Upper lobe of right lung (tissue), 1 donor: ENCODE measurements at places on chromosomes 16 and 17. TPM values are rescaled to one million over a fixed set of nuclear protein-coding genes. Genes with fewer than 3 reads are reported as not detected.

SOX8 gene
- total RNA-seq = 0.81 TPM

TEX14 gene
- 1.3 TPM for total RNA-seq

ARL5C gene
- total RNA-seq = not detected

FOXO3B gene
- 3.1 TPM for total RNA-seq

LIG3 gene
- total RNA-seq = 29.7 TPM

DNA sequence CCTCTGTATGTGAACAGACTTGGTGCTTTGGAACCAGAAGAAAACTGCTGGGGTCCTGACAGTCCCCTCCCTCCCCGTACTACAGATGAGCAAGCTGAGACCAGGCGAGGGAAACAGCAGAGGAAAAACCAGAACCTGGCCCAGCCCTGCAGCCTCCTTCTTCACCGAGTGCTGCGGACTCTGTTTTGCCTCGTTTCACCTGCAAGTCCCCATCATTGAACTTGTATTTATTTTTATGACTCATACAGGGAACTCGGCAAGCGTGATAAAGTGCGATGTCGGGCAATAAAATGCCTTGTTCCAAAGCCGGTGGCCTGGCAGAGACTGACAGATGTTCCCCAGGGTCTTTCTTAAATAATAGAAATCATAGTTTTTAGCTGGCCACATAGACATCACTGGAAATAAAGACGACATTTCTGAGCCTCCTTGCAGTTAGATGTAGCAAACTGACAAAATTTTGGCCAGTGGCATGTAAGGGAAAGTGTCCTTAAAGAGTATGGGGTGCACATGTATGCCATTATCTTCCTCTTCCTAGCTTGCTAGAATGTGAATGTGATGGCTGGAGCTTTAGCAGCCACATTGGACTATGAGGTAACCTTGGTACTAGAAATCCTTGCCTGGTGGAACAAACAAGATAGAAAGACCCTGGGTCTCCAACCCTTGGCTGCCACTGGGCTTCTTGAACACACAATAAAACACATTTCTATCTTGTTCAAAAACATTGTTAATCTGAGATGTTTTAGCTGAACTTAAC, 128.6 kb downstream of the IRF8 start:
- H3K4me3 ChIP-seq = no peak overlapping the region
- H3K4me1 ChIP-seq = no peaks in the 10 kb centered on the region
- no peaks in the 10 kb centered on the region for H3K36me3 ChIP-seq
- peaks cover 19% of the 10 kb centered on the region for H3K27me3 ChIP-seq

- peak overlapping the region; percentile 92 for H3K4me3 ChIP-seq
- H3K4me1 ChIP-seq = peaks cover 22% of the 10 kb centered on the region
- H3K27me3 ChIP-seq = no peaks in the 10 kb centered on the region
- H3K27ac ChIP-seq = peak overlapping the region; percentile 87
- DNase-seq = peak; percentile 81
- H3K36me3 ChIP-seq = no peaks in the 10 kb centered on the region
Measured at GRCh38 chr17:81832608-81833159, 407 bp downstream of the MCRIP1 start.

- no peak overlapping the region for H3K4me3 ChIP-seq
- no peaks in the 10 kb centered on the region for H3K4me1 ChIP-seq
- H3K27me3 ChIP-seq = no peaks in the 10 kb centered on the region
- DNase-seq = no peak
- no peaks in the 10 kb centered on the region for H3K36me3 ChIP-seq
Measured at GRCh38 chr17:6166492-6167179, 96.5 kb downstream of the WSCD1 start.

- peaks cover 8% of the 10 kb centered on the region for H3K27me3 ChIP-seq
- no peak overlapping the region for H3K4me3 ChIP-seq
- H3K36me3 ChIP-seq = no peaks in the 10 kb centered on the region
- H3K4me1 ChIP-seq = no peaks in the 10 kb centered on the region
- no peak overlapping the region for H3K27ac ChIP-seq
- no peak for DNase-seq
Measured at GRCh38 chr17:77675411-77675810, 283.1 kb upstream of the TNRC6C start.

- no peaks in the 10 kb centered on the region for H3K27me3 ChIP-seq
- H3K4me3 ChIP-seq = no peak overlapping the region
- no peak overlapping the region for H3K27ac ChIP-seq
Measured at GRCh38 chr16:31455601-31456314, 3.5 kb upstream of the ARMC5 start.

DNA sequence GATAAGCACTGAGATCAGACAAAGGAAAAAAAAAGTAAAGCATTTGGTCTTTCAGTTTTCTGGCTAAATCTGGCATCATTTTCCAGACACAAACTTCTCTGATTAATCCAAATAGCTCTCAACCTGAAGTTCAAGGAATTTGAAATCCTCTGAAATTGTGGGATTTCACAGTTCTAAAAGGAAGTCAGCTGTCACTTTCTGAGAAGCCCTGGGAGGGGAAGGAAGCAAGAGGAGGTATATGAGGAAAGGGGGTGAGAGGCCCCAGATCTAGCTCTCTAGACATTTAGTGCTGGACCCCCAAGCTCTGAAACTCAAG, 17.5 kb upstream of the HOXB9 start:
- H3K4me3 ChIP-seq = no peak overlapping the region
- no peaks in the 10 kb centered on the region for H3K36me3 ChIP-seq
- H3K4me1 ChIP-seq = peaks cover 9% of the 10 kb centered on the region
- no peak for DNase-seq
- peaks cover 100% of the 10 kb centered on the region for H3K27me3 ChIP-seq

- peaks cover 31% of the 10 kb centered on the region for H3K36me3 ChIP-seq
- no peaks in the 10 kb centered on the region for H3K4me1 ChIP-seq
- no peaks in the 10 kb centered on the region for H3K27me3 ChIP-seq
Measured at GRCh38 chr17:9940841-9941240, 35.8 kb upstream of the RCVRN start.

- H3K4me1 ChIP-seq = peaks cover 4% of the 10 kb centered on the region
- H3K4me3 ChIP-seq = no peak overlapping the region
- no peak overlapping the region for H3K27ac ChIP-seq
- no peaks in the 10 kb centered on the region for H3K27me3 ChIP-seq
- peak; percentile 80 for DNase-seq
Measured at GRCh38 chr17:40086150-40087044, 14.0 kb downstream of the NR1D1 start.

GRCh38 chr17:38571833-38572668, 33.7 kb downstream of the SRCIN1 start:
- H3K27me3 ChIP-seq = peaks cover 78% of the 10 kb centered on the region
- DNase-seq = no peak
- no peak overlapping the region for H3K27ac ChIP-seq
- peaks cover 6% of the 10 kb centered on the region for H3K4me1 ChIP-seq

GRCh38 chr17:7218758-7219157, 878 bp downstream of the DLG4 start:
- H3K4me3 ChIP-seq = no peak overlapping the region
- DNase-seq = no peak
- peaks cover 59% of the 10 kb centered on the region for H3K4me1 ChIP-seq

GRCh38 chr16:30349675-30350074, 5.4 kb downstream of the CD2BP2 start:
- peaks cover 25% of the 10 kb centered on the region for H3K4me1 ChIP-seq
- H3K36me3 ChIP-seq = peaks cover 39% of the 10 kb centered on the region
- no peak overlapping the region for H3K4me3 ChIP-seq
- no peak for DNase-seq
- H3K27ac ChIP-seq = no peak overlapping the region

- H3K4me3 ChIP-seq = no peak overlapping the region
- DNase-seq = no peak
- H3K27me3 ChIP-seq = no peaks in the 10 kb centered on the region
- H3K36me3 ChIP-seq = no peaks in the 10 kb centered on the region
- no peak overlapping the region for H3K27ac ChIP-seq
Measured at GRCh38 chr17:6208608-6209180, 138.5 kb downstream of the WSCD1 start.

- H3K27me3 ChIP-seq = no peaks in the 10 kb centered on the region
- no peaks in the 10 kb centered on the region for H3K4me1 ChIP-seq
- H3K36me3 ChIP-seq = no peaks in the 10 kb centered on the region
- DNase-seq = no peak
- H3K4me3 ChIP-seq = no peak overlapping the region
Measured at GRCh38 chr17:4460661-4461060, 26.9 kb downstream of the SPNS3 start.

DNA sequence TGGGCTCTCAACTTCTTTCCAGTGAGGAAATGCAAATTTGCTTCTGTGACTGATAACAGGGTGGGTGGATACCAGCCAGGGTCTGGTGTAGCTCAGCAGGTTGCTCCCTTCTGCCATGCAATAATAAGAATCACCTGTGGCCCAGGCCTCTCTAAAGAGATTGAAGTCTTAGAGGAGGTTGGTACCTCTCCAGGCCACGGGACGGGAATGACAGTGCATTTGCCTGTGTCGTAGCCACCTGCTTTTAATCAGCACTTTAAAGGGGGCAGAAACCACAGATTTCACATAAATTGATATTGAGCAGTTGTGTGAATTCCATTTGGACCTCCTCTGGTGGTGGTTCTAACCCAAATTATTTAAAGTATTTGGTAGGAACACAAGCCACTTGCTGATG, 246.9 kb downstream of the PRKCA start:
- no peaks in the 10 kb centered on the region for H3K36me3 ChIP-seq
- peaks cover 22% of the 10 kb centered on the region for H3K4me1 ChIP-seq
- no peak overlapping the region for H3K4me3 ChIP-seq
- H3K27me3 ChIP-seq = no peaks in the 10 kb centered on the region

DNA sequence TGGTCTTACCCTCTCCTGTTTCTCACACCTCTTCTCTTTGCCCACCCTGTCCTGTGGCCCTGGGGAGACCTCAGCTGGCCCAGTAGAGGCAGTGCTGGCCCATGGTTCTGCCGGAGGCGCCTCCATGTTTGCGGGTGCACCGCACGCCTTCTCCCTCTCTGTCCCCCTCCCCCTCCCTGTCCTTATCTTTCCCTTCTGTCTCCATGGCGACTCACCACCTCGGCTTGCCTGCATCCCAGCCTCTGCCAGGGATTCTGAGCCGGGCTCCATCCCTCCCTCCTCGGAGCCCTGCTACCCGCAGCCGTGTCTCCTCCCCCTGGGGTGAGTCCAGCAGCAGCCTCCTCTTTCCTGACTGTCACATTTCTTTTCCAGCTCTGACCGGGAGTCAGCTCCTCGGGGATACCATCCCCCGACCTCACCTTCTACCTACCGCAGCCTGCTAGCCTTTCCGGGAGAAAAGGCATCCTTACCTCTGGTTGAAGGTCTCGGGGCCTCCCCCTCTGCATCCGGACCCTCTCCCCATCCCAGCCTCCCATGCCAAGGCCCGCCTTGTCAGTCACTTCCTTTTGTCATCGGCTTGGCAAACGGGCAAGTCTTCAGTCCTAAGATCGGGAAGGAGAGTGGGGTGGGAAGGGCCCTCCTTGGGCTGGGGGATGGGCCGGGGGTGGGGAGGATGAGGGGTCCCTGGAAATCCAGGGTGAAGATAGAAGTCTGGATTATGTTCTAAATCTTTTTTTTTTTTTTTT, at the start of gene RNF112:
Gene RNF112 (plus strand): TSS at position 358 of the 746 bp plus-strand sequence. CDS start 177 bp downstream, at position 535.
- H3K4me3 ChIP-seq = peak within 1 kb of the TSS; percentile 31
- H3K4me1 ChIP-seq = no peaks in the 10 kb centered on the region
- no peaks in the 10 kb centered on the region for H3K27me3 ChIP-seq
- DNase-seq = no peak

DNA sequence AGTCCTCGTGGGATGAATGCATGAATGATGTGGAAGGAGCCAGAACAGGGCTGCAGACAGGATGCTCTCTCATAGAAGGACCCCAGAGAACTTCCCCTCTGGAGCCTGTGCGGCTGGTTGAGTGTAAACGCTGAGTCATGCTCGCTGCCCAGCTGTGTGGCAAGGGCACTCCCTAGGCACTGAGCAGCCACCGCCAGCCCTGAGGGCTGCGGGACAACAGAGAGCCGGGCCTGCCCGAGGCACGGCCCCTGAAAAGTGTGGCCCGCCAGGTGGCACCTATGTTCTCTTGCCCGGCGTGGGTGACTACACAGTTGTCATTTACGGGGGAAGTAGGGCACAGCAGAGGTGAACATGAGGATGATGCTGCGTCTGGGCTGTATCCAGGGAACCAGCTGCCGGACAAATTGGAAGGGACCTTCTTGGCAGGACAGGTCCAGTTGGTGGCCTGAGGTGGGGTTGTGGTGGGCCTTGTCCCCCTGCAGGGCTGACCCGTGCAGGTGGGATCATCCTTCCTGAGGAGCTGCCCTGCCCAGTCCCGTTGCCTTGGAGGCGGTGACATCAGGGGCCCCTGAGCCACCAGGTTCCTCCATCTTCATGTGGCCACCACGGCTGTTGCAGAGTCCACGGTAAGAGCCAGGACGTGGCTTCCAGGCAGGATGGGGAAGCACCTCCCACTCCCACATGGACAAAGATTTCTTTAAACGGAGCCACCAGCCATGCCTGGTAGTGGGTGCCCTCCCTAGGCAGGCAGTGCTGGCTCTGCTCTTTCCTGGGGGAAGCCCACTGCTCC, 94.8 kb upstream of the CBX4 start:
- H3K27me3 ChIP-seq = peaks cover 29% of the 10 kb centered on the region
- no peak for DNase-seq
- H3K36me3 ChIP-seq = no peaks in the 10 kb centered on the region

DNA sequence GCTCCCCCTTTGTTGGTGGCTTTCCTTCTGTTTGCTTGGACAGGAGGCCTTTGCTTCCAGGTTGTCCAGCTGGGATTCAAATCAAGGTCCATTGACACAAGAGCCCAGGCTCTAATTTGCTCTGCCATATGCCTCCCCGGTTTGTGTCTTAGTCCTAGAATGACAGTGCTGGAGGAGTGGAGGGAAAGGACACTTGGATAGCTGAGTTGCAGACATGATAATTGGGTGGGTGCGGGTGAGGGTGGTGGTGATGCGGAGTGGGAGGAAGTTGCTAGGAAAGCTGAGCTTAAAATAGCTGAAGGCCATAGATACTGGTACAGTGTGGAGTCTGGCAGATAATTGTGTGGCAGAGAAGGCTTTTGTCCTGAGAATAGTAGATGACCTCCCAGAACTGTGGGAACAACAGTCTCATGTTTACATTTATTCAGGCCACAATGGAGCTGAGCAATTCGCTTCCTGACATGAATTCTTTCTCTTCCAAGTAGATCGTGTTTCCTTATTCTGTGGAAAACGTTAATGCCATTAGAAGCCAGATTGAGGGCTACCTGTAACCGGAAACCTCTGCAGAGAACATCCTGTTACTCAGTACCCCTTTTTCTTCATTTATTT, 23.8 kb downstream of the SEC14L1 start:
- no peaks in the 10 kb centered on the region for H3K36me3 ChIP-seq
- H3K27ac ChIP-seq = peak overlapping the region; percentile 45
- no peak for DNase-seq
- no peak overlapping the region for H3K4me3 ChIP-seq

DNA sequence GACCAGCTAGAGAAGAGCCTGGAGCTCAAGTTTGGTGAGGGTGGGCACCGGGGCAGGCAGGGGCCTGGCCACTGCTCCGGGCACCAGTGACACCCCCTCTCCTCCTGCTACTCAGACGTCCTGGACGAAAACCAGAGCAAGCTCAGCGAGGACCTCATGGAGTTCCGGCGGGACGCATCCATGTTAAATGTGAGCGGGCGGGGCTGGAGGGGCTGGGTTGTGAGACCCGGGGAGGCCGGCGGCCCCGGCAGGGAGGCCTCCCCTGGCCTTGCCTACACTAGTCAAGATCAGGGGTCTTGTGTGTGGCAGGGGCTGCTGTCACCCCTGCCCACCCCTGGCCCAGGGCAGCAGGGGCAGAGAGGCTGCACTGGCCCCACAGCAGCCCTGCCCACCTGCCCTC, 17.8 kb downstream of the TRAF7 start:
- H3K27me3 ChIP-seq = no peaks in the 10 kb centered on the region
- H3K4me1 ChIP-seq = no peaks in the 10 kb centered on the region
- no peak for DNase-seq
- H3K4me3 ChIP-seq = no peak overlapping the region
